ENCODE measurements at places on chromosomes 3 and 15.

GRCh38 chr15:67380921-67381320, 126.3 kb downstream of the IQCH start:
- no peak for DNase-seq

DNA sequence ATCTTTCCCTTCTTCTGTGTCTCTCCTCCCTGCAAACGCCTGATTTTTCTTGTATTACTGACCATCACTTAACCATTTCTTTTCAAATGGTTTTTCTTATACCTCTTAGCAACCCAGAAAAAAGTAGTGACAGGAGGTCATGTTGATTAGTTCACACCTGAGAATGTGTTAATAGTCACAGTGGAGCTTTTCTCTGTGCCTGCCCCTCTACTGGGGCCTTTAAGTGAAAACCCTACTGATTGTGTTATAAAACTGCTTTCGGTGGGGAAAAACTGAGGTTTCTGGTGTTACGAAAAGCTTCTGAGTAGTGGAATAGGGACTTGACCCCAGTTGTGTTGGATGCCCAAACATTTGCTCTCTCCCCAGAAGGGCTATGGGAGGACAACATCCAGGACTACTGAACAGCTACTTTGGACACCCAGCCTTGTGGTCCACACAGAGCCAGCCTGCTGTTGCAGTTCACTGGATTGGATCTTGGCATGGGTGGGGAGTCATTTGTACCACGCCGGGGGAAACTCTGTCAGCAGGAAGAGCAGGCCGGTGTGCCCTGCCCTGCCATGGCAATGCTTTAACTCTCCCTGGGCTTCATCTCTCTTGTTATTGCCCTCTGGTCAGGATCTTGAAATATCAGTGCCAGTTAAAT, 10.3 kb downstream of the GPR87 start:
- DNase-seq: no peak

- no peak for DNase-seq
Observed at GRCh38 chr3:185082149-185082548, 70.7 kb downstream of the C3orf70 start.

GRCh38 chr3:31622636-31623288, 90.0 kb downstream of the STT3B start:
- DNase-seq: no peak

- DNase-seq: no peak
Observed at GRCh38 chr3:130975251-130975650, 51.4 kb downstream of the ASTE1 start.

DNA sequence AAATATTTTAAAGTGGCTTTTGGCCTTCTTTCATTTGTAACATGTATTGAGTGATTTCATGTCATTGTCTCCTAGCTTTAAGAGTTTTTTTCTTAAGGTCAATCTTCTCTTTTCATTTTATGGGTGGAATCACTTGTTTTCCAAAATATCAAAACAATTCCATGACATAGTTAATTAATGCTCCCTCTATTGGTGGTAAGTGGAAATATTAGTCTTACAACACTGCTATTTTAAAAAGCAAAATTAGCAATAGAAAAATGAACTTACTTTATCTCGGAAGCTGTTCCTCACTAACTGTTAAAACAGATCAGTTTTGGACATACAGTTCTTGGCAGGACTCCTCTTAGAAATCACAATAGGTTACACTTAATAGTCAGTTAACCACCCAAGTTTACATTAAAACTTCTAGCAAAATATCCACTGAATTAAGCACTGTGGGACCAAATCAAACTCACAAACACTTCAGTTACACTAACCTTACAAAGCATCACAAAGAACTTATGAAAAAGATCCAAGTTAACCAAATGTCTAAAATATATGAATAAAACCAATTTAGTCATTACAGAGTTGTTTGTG, 42.4 kb downstream of the TIGIT start:
- DNase-seq: no peak

- DNase-seq: no peak
Observed at GRCh38 chr15:93164409-93164808, 75.4 kb upstream of the RGMA start.

DNA sequence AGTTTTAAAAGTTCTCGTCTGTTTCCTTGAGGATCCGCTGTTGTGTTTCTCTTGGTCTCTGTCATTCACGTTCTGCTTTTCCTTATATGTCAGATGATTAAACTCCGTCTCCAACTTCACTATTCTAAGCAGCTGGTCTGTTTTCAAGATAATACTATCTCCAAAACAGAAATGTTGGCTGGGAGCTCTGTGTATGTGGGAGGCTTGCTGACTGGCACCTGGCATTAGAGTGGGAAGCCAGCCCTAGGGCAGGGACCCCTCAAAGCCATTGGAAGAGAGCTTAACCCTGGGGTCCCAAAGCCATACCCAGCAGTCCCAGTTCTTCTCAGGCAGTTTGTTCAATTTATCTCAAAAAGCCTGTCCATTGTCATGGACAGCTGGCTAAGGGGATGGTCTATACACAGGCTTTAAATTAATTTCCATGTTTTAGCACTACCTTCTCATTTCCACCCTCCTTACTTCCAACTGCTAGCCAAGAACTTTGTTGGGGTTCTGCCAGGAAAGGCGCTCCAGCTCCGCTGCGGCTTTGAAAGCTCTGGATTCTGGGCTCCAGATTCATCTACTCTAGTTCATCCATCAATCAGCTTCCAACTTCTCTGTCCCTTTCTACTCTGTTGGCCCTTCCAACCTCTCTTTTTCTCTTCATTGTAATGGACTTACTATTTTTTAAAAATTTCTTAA, 9.2 kb downstream of the BTBD1 start:
- DNase-seq: no peak

DNA sequence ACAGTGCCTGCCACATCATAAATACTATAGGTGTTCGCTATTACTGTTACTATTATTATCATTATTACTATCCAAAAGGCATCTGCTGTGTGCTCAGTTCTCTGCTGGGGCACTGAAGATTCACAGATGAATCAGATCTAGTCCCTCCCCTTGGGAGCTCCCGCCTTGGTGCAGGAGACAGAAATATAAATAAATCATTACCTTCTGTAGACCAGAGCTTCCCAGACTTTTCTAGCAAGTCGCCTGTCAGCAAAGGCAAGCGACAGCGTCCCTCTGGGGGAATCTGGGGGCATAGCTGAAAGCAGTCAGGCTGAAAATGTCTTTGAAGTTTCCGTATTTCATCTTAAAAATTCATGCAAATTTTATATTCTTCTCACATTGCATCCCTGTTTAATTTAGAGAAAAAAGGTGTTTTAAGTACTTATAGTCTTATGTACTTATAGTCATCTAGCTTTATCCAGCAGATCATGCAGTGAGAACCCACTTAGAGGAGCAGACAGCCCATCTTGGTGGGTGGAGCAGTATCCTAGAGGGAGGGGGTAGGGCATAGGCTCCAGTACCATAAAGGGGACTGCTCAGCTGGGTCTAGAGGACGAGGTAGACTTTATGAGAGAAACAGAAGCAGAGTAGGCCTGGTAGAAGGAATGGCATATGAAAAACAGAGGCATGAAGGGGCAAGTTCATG, 10.4 kb upstream of the BRPF1 start:
- DNase-seq: no peak

DNA sequence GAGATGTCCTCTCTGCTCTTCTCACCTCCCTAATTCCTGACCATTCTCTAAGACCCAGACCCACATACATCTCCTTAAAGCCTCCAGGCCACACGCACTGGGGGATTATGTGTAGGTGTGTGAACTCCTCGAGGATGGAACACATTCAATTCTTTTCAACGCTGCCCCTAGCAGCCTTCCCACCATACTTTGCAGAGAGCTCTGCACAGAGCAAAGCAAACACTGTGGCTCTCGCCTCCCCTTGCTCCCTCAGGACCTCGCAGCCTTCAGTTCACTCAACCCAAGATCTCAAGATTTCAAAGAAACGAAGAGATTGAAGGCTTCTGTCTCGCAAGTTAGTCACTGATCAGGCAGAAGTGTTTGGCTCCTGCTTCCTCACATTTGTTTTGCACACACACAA, 6.0 kb downstream of the ACTC1 start:
- no peak for DNase-seq

DNA sequence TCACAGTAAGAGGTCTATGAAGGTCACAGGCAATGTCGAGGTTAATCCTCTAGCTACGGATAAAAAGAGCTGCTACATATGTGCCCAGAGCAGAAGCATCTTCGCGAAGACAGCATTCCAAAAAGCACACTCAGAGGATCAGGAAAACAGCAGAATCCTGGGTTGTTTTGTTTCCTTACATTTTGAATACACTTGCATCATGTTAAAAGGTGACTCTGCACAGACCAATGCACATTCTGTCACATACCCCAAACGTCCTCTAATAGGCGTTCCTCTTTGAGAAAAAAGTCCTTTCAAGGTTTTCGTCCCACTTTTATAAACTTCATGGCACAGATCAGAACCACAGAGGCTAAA, 52.7 kb downstream of the VGLL4 start:
- no peak for DNase-seq

- no peak for DNase-seq
Observed at GRCh38 chr15:25173241-25174028, 218.6 kb downstream of the SNRPN start.

GRCh38 chr3:132351222-132351806, 34.1 kb downstream of the ACP3 start:
- DNase-seq: no peak

DNA sequence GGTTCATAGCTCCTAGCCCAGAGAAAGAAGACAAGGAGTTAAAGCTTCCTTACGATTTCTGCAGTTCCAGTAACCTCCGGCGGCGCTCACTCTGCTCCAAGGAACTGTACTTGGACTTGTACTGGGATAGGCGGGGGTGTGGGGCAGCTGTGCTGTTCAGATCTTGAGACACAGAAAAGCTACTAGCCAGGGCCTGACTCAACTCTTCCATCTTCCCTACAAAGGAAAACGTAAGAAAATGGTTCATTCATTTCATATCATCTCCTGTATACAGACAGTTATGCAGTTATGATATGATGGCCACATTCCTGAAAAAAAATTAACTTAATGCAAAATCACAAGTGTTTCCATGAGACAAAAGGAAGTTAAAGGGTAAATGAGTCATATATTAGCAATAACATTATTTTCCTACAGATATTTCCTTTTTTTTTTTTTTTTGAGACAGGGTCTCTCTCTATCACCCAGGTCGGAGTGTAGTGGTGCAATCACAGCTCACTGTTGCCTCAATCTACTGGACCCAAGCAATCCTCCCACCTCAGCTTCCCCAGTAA, 4.6 kb downstream of the SNUPN start:
- DNase-seq: no peak

DNA sequence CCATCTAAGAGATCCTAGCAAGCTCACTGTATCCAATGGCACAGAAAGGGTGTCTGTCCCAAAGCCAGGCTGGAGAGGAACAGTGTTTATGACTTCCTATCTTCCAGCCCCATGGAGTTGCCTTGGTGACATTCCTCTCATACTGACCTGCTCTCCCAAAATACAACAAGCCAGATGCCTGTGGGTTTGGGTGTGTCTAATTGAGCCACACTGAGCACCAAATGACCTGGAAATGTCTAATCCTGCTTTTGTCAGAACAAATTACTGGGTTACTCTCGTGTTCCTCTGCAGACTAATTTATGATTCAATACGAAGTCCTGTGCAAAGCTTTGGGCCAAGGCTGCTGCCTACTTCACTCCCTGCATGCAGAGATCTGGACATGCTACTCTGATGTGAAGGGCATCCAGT, 98.1 kb upstream of the STRIT1 start:
- DNase-seq: no peak

- no peak for DNase-seq
Observed at GRCh38 chr3:179710079-179710478, 57.2 kb downstream of the USP13 start.

DNA sequence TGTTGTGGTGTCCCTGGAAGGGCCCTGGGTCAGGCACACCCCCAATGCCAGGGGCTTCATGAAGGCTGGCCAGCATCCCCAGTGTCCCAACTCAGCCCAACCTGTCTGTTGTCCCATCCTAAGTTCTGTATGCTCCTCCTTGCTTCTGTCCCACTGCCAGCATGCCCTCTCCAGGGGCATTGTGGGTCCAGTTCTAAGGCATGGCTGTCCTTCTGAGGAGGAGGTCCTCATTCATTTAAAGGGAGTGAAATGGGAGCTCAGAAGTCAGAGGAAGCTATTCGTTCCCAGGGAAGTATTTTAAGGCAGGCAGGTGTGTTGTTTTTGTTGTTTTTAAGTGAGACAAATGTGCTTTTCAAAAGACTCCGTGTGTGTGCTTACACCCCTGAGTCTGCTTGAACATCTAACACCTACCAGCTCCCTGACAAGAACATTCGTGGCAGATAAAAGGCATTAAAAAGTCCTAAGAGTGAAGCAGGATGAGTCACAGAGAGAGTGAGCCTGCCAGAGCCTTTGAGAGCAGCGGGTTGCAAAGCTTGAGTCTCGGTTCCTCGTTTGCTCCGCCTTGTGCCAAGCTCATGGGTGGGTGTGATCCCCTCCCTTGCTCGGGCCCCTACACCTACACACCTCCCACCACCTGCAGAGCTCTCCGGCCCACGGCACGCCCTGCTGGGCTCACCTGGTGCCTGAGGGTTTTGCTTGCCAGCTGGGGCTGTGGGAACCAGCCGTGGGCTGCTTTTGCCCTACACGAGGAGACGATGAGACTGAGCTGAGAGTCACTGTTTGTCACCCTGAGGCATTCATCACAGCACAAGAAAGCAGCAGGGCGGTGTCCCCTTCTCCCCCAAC, 183.4 kb upstream of the TOPAZ1 start:
- DNase-seq: peak; percentile 44

DNA sequence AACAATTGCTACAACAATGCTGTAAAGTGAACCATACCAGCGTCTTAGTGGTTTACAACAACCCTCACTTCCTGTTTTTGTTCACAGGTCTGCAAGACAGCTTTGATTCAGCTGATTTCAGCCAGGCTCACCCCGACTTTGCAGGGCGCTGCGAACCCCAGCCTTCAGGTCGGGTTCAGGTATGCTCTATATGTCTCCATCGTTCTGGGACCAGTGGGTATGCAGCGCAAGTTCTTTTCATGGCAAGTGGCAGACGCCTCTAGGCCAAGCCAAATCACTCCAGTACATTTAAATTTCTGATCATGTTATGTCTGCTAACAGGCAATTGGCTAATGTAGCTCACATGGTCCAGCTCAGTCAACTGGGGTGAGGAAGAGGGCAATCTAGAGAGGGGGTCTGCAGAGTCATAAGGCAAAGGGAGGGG, 52.4 kb upstream of the RGMA start:
- no peak for DNase-seq

DNA sequence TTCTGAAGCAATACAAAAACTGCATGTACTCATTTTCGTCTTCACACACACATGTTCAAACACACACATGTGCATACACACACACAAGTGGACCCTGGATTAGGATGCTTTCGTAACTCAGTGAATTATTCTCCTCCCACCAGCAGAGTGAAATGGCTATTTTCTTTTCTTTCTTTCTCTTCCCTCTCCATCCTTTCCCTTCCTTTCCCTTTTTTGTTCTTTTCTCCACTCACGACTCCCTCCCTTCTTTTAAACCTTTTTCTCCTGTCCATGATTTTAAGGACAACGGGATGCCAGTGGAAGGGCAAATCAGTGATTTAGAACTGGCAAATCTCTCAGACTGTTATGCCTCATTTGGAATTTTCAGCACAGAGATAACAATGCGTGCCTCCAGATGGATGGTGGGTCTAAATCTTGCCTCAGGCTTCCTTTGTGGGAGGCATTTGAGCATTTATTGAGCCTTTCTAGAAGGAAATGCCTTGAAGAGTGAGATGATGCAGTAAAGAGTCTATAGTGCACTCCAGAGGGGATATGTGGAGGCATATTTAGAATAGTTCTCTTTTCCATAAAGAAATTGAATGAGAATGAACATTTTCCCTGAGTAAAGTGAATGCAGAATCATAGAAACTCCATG, 130.4 kb upstream of the SLC7A14 start:
- DNase-seq: no peak
